NCI-H2029 (cell line): ENCODE measurements at places on chromosomes 6 and 20.
A peak's percentile ranks its signal among the peaks of the same experiment; 100 is the strongest.

GRCh38 chr6:148608199-148608951, 138.5 kb upstream of the UST start:
- no peak for DNase-seq

GRCh38 chr20:50309280-50309763, 118.7 kb downstream of the CEBPB start:
- DNase-seq, result no peak

- no peak for DNase-seq
Observed at GRCh38 chr20:38165966-38166702, 1.1 kb upstream of the TGM2 start.

GRCh38 chr6:11288065-11288464, 55.6 kb upstream of the NEDD9 start:
- DNase-seq, result peak; percentile 91

DNA sequence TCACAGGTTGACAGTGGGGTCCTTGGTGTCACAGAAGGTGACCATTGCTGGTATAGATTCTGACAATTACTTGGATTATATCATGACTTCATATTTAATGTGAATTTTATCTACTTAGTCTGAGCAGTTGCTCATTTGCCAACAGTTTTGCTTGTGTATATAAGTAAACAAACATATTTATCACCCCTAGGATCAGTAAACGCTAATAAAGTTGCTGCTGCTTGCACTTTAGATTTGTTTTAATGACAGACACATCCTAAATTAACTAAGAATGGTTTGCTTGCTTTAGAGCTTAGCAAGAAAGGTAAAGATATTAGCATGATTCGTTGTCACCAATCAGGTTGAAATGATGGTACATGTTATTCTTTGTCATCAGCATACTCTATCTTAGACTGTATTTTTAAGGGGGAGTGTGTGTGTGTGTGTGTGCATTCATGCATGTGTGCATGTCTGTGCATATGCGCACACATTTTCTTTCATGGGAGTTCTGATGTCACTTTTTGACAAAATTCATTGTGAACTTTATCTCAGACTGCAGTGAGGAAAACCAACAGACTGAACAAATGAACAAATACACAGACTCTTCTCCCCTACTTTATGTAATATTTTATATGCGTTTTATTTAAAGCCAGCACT, 782.6 kb upstream of the FLRT3 start:
- no peak for DNase-seq

- no peak for DNase-seq
Observed at GRCh38 chr6:46035242-46035641, 19.6 kb upstream of the CLIC5 start.

GRCh38 chr6:166862287-166862977, 93.9 kb downstream of the RNASET2 start:
- DNase-seq, result peak; percentile 5

- no peak for DNase-seq
Observed at GRCh38 chr20:51425347-51426106, 117.0 kb downstream of the NFATC2 start.

- no peak for DNase-seq
Observed at GRCh38 chr6:5781966-5782556, 224.7 kb downstream of the NRN1 start.

- DNase-seq, result no peak
Observed at GRCh38 chr6:2652611-2653010, 98.1 kb downstream of the MYLK4 start.

GRCh38 chr20:63381781-63382431, 20.8 kb upstream of the CHRNA4 start:
- no peak for DNase-seq

- DNase-seq, result peak; percentile 29
Observed at GRCh38 chr20:33827634-33828325, 16.6 kb downstream of the CHMP4B start.

- DNase-seq, result no peak
Observed at GRCh38 chr6:100307561-100307960, 157.2 kb downstream of the SIM1 start.

- no peak for DNase-seq
Observed at GRCh38 chr6:44531442-44532015, 144.0 kb downstream of the CDC5L start.

DNA sequence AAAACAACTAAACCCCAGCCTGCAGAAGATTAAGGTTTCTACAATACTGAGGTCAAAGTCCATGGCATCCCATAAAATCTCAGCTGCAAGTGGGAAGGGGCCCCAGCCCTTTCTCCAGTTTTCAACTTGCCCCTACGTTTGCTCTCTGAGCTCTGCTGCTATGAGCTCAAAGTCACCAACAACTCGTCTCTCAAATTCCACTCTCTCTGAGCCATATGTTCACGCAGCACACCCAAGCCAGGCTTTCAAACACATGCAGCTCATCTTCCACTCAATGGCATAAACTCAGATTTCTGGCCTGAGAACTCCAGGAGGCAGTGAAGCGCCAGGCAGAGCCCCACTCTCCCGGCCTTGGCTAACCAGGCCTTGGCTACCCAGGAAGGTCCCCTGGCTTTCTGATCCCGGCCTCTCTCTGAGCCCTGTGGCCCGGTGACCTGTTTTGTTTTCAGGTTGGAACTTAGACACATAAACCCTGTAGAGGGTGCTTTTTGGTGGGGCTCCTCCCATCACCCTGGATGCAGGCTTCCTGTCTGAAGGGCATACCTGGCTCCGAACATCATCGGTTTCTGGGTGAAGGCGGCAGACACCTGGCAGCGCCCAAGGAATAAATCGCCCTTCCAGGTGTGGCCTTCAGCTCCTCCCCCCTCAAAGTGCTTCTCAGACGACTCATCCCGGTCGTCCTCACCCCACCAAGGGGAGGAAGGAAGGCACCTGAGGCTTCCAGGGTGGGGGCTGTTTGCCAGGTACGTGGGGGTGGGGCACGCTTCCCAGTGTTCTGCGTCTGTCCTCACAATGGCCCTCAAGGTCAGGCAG, 12.4 kb downstream of the SLC22A23 start:
- DNase-seq, result no peak

DNA sequence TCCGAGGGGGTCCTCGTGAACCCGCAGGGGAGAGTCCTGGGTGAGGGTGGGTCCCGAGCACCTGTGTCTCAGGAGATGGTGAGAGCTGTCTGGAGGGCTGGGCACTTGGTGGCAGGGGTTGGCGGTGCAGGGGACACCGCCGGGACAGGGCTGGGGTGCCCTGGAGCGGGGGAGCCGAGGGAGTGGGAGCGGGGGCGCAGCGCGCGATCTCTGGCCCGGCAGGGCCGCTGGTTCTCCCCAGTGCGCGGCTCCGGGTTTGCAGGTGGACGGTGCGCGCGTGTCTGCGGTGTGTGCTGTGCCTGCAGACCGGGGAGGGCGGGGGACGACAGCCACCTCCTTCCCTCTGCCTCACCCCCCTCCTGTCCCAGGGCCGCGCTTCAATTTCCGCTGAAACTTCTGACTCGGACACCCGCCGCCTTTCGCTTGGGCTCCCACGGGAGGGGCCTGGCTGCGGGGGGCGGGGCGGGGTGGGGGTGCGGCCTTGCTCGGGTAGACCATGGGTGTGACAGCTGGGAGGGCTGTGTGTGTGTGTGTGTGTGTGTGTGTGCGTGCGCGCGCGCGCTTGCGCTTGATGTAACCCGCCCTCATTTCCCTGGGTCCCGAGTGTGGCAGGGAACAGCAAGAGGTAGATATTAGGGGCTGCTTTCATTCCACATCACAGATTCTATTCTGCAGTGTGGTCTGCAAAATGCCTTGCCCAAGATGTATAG, 1.2 kb downstream of the TRIB3 start:
- DNase-seq, result no peak
